ENCODE measurements at places on chromosomes 6 and 20.

DNA sequence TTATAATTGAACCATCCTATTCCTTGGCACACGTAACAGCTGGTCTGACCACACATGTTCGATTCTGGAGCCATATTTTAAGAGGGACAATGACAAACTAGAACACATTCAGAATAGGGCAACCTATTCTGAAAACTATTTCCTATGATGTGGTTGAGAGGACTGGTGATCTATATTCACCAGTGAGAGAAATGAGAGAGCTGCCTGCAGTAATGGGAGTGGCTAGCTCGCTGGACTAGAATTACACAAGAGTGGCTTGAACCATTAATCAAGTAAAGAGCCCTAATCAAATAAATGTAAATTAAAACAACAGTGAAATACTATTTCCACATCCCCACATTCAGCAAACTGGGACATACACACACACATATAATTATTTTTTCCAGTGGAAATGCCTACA lies 55.3 kb upstream of the LY86 start:
- no peak for DNase-seq

- no peak for DNase-seq
Observed at GRCh38 chr20:13041574-13042457, 33.0 kb downstream of the SPTLC3 start.

GRCh38 chr6:148974351-148974750 lies 227.5 kb downstream of the UST start:
- DNase-seq, result no peak

GRCh38 chr6:4665489-4666417 lies 110.5 kb upstream of the CDYL start:
- no peak for DNase-seq

GRCh38 chr20:54432966-54433365 lies 42.4 kb upstream of the DOK5 start:
- no peak for DNase-seq

- no peak for DNase-seq
Observed at GRCh38 chr6:157682856-157683481, 140.1 kb upstream of the SNX9 start.

DNA sequence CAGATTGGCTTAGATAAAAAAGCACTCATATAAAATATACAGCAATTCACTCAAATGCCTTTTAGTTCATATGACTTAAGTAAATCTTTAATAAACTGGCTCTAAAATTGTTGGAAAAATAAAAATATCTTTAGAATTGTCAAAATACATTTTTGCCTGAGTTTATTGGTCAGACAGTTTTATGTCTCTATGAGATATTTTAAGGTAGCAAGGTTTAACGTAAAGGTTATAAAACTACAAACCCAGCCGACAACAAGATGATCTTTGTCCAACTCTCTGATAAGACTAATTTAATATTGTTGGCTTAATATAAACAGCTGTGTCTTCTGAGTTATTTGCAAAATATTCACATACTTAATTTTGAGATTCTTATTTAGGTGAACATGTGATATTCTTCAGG lies 39.5 kb downstream of the RNASET2 start:
- DNase-seq, result no peak

DNA sequence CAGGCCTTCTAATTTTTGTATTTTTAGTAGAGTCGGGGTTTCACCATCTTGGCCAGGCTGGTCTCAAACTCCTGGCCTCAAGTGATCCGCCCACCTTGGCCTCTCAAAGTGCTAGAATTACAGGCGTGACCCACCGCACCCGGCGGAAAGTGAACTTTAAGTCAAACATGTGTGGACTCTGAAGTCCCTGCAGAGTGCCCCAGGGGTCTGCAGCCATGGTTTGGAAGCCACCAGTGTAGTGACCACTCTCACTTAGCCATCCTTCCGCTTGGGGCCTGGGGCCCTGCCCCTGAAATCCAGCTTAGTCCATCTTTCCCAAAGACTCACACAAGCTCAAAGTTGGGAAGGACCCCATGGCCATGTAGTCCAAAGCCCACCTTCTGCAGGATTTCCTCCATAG lies 164.5 kb downstream of the GRM4 start:
- DNase-seq, result no peak

GRCh38 chr6:157984686-157985225 lies 3.1 kb downstream of the SYNJ2 start:
- no peak for DNase-seq

- DNase-seq, result peak; percentile 62
Observed at GRCh38 chr20:49344975-49345374, 67.1 kb upstream of the ZNFX1 start.

DNA sequence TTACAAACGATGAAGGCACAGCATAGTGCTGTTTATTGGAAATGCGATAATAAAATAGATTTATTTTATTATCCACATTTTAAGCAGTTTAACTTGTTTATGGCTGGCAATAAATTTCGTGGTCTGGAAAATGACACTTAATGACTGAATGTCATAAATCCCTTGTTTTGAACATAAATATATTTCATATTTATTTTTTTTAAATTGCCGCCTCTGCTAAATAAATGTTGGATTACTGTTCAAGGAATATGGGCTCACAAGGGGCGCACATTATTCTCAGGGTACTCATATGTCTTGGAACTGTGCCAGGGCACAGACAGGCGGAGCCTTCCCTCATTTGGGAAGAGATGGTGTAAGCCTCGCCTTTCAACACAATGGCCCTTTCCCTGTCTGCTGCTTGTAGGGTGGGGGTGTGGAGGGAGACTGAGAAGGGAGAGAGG lies 134.3 kb downstream of the PXDC1 start:
- DNase-seq, result no peak

- DNase-seq, result no peak
Observed at GRCh38 chr6:53014744-53015143, 19.7 kb upstream of the GSTA4 start.

DNA sequence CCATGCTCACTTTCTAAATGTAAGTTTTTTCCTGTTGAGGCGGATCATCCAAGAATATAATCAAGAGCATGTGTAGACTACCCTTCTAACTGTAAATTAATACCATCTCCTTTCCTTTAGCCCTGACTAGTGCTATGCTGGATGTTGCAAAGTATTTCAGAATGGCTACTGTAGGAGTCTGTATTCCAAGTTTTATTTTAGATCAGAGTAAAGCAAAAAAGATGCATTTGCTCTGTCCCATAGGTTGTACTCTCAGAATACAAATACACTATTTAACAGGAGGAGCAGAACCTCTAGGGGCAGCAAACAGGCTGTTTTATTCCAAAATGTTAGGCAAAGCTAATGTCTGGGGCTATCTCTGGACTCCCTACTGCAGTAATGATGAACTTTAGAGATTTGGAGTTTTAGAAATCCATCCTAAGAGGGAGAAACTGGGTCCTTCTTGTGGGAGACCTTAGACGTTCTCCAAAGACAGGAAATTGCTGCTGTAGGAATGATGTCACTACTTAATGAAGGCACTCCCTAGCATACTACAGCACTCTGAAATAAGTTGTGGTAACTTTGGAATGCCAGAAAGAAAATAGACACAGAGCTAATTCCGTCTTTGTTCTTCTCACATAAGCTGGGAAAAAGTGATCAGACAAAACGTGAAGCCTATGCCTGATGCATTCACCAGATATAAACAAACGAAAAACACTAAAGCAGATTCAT lies 392.4 kb upstream of the HS3ST5 start:
- DNase-seq, result peak; percentile 55

DNA sequence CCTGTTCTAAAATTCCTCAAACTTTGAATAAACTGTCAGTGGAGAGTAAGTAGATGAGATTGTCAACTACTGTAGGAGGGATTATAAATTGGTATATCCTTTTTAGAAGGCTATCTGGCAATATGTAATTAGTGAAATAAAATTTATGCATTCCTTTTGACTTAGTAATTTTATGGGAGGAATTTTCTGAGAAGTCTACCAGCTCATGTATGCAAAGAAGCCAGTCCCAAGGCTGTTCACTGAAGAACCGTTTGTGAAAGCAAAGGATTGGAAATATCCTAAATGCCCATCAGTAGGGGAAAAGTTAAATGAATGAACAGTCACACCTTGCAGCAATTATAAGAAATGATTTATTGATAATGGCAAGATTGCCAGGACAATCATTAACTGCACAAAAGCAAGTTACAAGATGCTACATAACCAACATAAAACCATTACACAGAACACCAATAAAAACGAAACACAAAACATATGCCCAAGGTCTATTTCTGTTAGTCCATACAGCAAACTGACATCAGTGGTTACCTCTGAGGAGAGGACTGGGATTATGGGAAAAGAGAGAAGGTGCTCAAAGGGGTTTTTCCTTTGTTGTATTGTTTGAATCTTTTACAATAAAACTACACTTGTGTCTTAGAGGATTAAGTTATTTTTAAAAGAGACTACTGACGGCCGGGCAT lies 4.6 kb upstream of the DSTN start:
- DNase-seq, result no peak

- DNase-seq, result peak; percentile 68
Observed at GRCh38 chr6:41239467-41240159, 11.5 kb downstream of the TREML4 start.

GRCh38 chr6:166691199-166691598 lies 64.1 kb upstream of the RPS6KA2 start:
- DNase-seq, result peak; percentile 95

DNA sequence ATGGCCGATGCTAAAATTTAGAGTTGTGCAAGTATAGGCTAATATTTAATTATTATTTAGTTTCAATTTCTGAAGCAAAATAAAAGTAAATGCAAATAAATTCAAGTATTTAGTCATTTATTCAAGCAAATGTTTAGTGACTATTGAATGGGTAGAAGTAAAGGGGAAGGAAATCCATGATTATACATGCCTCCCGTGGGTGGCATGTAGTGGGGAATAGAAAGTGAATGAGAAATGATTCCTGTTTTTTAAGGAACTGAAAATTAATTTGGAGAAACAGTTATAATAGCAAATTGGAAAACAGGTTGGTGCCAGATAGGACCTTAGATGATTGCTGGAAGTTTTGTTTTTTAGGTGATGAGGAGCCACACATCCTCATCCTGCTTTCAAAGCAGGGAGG lies 35.4 kb downstream of the FAM229B start:
- DNase-seq, result no peak

DNA sequence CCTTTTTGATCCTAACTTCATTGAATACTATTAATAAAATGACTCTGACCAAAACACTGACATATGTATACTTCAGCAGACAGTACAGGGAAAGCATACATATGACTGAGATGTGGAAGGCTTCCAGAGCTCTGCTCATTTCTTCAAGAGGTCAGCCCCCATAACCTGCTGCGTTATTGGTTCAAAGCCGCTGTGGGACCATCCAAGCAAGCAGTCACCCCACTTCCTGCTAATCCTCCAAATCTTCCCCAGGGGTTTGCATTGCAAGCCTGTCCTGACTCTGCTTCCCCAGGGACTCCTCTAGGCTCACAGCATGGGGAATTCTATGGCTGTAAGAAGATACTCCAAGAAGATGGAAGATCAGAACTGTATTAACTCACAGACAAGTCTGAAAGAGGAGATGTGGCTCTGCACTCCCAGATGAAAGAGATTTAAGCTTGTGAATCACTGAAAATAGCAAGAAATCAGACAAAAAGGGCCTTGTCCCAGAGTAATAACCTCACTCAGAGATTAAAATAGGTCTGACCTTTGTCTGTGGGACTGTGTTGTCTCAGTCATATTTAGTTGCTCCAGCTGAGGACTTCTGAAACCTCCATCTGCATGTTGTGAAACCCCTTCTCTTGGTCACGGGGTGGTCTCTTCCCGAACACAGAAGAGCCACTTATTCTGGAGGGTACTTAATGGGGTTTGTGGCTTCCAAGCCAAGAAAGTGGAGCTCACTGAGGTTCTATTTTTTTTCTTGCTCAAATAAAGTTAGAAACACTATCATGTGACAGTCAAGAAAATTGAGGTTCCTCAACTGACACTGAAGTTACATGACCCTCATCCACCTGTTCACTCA lies 101.5 kb upstream of the MARCKS start:
- DNase-seq, result no peak

DNA sequence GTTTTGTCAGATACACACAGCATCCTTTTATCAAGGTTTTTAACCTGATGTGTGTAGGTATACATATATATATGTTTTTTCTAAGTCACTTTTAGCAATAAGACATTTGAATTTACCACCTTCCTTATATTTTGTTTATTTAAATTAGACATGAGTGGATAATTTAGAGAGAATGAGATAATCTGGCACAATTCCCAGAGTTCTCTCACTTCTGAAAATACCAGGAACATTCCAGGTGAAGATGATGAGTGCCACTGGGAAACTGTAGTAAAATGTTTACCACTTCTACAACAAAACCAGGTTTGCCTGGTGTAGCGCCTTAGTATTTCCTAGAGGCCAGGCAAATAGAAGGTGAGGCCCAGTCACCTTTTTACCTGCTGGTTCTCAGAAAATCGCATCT lies 189.5 kb downstream of the TMEM242 start:
- no peak for DNase-seq

- no peak for DNase-seq
Observed at GRCh38 chr6:143857651-143858050, 6.6 kb upstream of the ZC2HC1B start.

DNA sequence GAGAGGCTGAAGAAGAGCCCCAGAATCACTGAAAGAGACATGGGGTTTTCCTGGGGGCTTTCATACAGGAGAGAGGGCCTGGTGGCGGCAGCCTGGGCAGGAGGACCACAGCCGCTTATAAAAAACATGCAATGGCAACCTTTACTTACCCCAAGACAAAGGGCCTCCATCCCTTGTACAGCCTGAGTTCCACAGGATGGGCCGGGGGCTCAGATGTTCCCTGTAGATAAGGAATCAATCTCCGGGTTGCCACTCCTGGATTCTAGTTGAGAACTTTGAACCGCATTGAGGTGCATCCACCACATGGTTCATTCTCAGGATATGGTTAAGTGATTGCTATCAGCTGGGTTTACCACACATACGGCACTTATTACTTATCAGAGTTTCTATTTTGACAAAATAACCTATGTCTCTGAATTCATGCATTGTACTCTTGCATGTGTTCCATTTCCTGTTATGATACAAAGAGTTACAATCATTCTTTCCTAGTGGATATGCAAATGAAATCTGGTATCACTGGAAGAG lies 677.6 kb downstream of the KIF16B start:
- no peak for DNase-seq

DNA sequence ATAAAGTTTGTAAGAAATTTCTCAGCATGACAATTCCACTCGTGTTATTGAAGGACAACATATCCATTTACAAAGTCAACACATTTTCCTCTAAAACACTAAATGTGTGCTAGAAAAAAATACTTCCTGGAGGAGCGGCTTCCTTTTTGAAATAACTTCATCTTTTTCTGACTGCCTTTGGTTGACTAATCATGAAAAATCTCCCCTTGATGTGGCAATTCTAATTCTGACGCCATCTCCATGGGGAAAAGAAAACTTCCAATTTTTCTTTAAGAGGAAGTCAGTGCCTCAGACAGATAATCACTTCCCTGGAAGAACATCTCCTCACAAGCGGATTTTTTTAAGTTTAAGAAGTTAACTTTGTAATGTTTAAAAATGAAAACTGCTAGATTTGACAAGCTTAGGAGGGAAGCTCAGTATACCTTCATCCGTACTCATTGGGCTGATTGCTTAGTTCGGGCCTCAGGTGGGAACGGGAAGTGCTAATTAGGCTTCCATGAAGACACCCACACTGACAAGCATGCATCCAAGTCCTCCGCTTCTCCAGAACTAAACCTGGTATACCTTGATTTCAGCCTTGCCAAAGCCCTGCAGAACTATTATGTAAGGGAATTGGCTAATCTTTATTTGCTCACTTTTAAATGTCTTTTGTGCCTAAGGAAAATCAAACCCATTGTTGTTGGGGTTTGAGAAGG lies 35.1 kb upstream of the DUSP22 start:
- no peak for DNase-seq

Data from islet precursor cell (in vitro differentiated cells).